ENCODE measurements at places on chromosomes 3 and 15.
A peak's percentile ranks its signal among the peaks of the same experiment; 100 is the strongest.

GRCh38 chr3:111412656-111413055 is 129.3 kb upstream of the CD96 start:
- DNase-seq: no peak

DNA sequence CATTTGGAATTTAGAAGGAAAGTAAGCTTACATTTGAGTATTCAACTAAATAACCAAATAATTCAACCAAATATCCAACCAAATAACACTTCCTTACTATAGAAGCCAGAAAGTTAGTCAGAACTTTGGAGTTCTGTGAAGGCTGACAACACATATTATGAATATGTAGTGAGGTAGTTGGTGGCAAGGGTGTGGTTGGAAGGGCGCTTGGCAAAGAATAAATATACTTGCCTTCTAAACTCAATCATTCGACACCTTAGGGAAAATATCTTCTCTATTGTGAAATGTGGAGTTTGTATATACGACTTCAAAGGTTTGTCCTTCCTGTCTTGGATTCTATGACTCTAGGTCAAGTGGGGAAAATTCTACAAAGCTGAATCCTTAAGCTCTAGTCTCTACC is 111.7 kb upstream of the OSTN start:
- DNase-seq: no peak

DNA sequence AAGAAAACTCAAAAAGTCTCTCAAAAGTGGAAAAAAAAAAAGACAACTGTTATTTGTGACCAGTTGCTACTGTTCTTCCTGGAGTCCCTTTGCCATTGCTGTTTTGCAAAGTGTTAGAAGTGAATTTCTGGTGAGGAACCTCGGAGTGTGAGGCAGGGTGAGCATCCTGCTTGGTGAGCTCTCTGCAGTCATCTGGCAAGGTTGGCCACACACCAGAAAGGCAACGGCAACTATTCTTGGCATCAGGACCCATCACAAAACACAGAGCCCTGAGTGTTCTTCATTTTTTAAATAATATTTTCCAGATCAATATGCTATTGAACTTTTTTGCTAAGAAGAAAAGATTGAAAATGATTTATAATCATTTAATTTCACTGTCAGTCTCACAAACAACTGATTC is 60.7 kb downstream of the CGNL1 start:
- no peak for DNase-seq

GRCh38 chr3:61613666-61614065 is 52.3 kb downstream of the PTPRG start:
- no peak for DNase-seq

DNA sequence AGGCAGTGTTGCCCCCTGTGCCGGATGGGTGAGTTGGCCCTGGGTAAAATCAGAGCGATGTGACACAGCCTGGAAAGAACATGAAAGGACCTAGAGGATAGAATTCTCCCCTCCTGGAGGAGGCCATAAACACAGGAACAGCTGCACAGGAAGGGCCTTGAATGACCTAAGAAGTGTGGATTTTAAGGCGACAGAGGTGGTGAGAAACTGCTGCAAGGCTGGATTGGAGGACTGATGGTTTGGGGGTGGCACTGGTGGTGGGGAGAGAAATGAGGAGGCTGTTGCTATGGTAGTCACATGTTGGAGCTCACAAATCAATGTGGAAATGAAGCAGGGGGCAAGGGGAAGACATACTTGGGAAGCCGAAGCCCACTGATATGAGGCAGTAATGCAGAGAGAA is 13.8 kb downstream of the XIRP1 start:
- no peak for DNase-seq

DNA sequence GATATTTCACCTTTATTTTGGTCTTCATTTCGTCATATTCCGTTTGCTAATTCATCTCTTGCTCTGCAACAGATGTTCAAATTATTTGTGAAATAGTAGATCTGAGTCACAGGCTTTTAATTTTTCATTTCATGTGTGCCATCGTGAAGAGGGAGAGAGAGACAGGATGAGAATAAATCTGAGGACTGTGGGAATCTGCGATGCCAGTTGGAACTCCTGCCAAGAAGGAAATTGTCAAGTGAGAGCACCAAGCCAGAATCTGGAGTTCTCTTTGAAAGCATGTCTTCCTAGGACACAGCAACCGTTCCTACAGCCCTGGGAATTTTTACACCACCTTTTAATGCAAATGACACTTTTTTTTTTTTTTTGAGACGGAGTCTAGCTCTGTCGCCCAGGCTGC is 48.8 kb downstream of the NSMCE3 start:
- no peak for DNase-seq

DNA sequence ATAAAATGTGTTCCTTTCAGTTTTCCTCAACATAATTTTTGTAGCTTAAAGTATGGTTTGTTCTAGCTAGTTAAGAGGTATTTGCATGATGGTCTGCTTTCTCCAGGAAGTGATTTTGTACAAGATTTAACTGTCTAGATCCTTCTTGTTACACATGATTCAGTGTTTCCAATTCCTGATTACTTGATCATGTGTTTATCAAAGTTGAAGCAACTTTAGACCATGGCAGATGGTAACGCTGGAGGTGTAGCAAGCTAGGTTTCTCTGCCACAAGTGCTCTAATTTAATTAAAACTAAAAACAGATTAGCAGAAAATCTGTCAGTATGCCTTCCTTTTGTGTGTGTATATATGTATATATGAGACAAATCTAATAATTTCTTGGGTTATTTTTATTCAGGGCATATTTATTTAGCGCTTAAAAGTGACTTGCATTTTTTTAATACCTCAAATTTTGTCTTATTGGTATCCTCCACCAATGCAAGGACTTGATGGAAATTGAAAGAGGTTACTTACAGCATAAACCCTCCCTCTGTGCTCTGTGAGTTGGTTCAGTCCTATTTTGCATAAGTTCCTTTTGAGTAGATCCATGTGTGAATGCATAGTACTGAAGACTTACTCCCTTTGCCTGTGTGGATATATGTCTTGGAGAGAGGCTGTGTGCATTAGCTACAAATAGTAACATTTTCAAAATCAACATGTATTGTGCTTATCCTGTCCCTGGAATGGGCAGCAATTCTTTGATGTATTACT is 157.3 kb upstream of the CGNL1 start:
- DNase-seq: no peak

GRCh38 chr3:118075873-118076272 is 958.8 kb downstream of the IGSF11 start:
- no peak for DNase-seq

- DNase-seq: no peak
Observed at GRCh38 chr3:32323604-32324003, 68.0 kb upstream of the CMTM7 start.

GRCh38 chr3:194285850-194286197 is 65.3 kb downstream of the CPN2 start:
- no peak for DNase-seq

- no peak for DNase-seq
Observed at GRCh38 chr3:36538136-36538749, 157.9 kb downstream of the STAC start.

GRCh38 chr3:47342151-47342550 is 38.7 kb upstream of the PTPN23 start:
- DNase-seq: no peak

- no peak for DNase-seq
Observed at GRCh38 chr3:37571269-37571668, 290.4 kb upstream of the CTDSPL start.

- DNase-seq: peak; percentile 62
Observed at GRCh38 chr3:16148783-16149182, 25.7 kb upstream of the GALNT15 start.

- peak; percentile 65 for DNase-seq
Observed at GRCh38 chr3:159082519-159082918, 280.7 kb downstream of the MFSD1 start.

- DNase-seq: no peak
Observed at GRCh38 chr3:49279376-49279775, 2.3 kb upstream of the C3orf62 start.

GRCh38 chr15:101105059-101105891 is 146.6 kb downstream of the CHSY1 start:
- DNase-seq: peak; percentile 42

- no peak for DNase-seq
Observed at GRCh38 chr3:189517981-189518380, 113.2 kb upstream of the TP63 start.

DNA sequence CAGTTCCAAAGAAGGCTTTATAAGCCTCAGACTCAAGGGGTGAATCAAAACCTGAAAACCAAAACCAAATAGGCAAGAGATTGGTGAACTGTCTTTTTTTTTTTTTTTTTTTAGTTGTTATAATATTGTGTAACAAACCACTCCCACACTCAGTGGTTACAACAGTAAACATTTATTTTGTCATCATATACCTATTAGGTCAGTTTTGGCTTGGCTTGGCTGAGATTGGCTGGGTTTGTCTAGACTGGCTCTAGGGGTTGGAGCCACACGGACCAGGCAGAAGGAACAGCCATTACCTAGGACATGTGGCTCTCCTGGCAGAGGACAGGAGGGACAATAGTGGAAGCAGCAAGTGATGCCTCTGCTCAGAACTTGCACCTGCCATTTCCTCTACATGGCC is 26.4 kb upstream of the RYR3 start:
- DNase-seq: no peak

- no peak for DNase-seq
Observed at GRCh38 chr3:9290566-9290965, 41.1 kb upstream of the SRGAP3 start.

DNA sequence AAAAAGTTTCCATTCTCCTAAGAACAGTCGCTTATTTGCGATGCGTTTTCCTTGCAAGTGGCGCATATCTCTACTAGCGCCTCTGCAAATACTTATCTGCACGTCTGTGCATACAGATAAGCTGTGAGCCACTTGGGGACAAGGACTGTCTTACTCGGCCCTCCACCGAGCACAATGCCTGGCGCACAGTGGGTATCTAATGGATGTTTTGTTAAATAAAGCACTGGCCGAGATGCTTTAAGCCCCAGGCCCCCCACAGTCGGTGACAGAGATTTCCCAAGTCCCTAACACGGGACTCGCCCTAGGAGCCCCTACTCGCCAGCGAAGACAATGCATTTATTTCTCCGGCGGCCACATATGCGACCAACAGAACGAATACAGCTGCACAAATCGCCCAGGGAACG is 503 bp downstream of the HLTF start:
- no peak for DNase-seq

GRCh38 chr3:170257145-170257544 is 34.9 kb downstream of the PRKCI start:
- DNase-seq: no peak

DNA sequence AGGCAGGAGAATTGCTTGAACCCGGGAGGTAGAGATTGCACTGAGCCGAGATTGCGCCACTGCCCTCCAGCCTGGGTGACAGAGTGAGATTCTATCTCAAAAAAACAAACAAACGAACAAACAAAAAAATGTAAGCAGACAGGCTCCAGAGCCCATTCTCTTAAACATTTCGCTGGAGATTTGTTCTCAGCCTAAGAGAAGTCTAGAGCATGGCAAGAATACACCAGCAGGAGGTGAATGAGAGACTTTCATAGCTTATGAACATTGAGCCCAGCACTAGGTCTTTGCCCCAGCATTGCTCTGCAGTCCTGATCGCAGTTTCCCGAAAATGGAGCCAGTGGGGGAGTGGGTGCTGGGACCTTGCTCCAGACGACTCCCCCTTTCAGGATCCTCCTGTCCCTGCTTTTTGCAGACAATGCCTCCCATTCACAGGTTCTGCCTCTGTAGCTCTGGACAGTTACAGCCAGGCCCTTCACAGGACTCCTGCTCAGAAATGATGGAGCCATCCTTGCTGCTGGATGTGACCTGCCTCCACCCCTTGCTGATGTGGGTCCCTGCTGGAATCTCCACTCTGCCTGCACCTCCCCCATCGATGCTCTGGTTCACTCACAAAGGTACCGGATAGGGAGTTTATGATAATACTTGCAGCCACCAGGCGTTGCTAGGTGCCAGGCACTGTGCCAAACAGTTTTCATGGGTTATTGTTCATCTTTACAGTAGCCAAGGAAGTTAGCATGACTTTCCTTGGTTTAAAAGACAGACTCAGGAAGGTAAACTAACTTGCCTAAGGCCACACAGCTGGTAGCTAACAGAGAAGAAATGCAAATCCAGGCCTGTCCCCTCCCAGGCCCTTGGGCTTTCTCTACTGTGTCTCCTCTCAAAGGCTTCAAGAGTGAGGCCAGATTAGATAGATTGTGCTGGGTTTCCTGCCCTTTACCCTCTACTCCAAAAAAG is 329.7 kb upstream of the TLE3 start:
- DNase-seq: no peak

- DNase-seq: no peak
Observed at GRCh38 chr3:133835418-133835743, 29.8 kb downstream of the SRPRB start.

DNA sequence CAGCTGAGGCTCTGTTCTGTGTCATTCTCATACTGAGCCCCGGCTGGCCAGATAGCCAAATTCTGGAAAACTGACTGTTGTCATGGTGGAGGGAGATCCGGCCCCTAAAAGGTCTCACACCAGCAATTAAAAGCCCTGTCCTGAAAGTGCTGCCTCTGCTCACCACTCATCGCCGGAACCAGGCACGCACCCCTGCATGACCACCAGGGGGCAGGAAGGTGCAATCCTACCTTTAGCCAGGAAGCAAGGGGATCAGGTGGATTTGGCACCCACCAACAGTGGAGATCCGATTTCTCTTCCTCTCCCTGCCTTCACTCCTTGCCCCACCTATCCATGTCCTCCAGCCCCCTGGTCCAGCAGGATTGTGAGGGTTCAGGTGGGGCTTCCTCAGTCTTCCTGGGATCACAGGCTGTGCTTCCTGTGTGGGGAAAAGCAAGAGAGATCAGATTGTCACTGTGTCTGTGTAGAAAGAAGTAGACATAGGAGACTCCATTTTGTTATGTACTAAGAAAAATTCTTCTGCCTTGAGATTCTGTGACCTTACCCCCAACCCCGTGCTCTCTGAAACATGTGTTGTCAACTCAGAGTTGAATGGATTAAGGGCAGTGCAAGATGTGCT is 16.1 kb upstream of the CACNA2D2 start:
- DNase-seq: peak; percentile 77

DNA sequence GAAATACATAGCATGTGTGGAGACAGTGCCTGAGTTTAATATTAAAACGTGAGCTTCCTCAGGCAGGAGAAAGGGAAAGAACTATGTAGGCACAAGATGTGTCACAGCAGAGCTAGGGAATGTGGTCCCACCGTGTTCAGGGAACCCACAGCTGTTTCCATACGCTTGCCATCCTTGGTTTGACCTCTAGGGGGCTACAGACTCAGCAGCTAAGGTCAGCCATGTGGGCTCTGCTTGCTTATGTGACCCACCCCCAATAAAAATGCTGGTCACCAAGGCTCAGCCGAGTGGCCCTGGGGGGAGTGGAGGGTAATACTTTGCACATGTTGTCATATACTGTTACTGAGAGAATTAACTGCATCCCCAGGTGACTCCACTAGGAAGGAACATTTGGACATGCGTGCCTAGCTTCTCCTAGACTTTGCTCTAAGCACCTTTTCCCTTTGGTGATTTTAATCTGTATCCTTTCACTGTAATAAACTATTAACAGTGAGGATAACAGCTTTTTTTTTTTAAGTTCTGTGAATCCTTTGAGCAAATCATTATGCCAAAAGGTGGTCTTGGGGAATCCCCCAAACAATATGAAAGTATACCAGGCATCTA is 3.3 kb downstream of the TUBGCP5 start:
- DNase-seq: peak; percentile 72

DNA sequence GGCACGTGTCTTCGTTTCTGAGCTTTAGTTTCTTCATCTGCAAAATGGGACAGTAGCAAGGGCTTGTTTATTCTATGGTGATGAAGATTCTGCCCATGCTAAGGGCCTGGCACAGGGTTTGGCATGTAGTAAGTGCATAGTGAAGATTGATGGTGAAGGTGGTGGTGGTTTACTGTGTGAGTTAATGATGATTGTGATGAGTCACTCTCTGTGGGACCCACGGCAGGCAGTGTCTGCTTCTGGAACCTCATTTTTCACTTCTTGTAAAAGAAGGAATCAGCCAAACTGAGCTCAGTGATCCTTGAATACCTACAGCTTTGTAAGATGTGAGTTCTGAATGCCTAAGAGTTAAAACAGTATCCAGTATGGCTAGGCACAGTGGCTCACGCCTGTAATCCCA is 86.2 kb upstream of the LRTM1 start:
- DNase-seq: no peak
